ENCODE measurements at places on chromosomes 2 and 18.

GRCh38 chr2:129709956-129710598 is 269.4 kb upstream of the RAB6C start:
- no peak for DNase-seq

DNA sequence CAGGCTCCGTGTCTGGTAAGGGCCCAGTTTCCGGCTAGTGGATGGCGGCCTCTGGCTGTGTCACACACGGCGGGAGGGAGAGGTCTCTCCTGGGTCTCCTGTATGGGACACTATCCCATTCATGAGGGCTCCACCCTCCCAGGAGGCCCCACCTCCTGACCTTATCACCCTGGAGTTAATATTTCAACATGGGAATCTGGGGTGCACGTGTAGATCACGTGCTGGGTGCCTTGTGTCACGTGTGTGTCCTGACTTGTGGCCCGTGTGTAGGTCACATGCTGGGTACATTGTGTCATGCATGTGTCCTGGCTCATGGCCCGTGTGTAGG is 9.9 kb downstream of the NEU4 start:
- DNase-seq, result no peak

DNA sequence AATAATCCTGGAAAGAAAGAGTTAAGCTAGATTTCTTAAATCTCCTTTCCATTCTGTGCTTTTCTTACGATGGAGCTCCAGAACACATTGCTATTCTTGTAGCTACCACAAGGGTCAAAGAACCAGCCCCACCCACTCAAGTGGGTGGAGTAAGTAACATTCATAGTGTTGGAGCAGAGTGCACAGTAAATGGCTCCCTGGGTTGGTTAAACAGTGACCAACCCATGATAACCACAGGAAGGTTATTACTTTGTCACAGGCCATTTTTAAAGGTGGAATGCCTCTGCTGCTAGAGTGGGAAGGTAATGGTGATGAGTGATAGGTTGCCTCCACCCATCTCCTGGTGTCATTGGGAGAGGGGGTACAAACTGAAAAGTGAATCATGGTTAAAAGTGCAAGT is 13.9 kb downstream of the ARPC2 start:
- no peak for DNase-seq

DNA sequence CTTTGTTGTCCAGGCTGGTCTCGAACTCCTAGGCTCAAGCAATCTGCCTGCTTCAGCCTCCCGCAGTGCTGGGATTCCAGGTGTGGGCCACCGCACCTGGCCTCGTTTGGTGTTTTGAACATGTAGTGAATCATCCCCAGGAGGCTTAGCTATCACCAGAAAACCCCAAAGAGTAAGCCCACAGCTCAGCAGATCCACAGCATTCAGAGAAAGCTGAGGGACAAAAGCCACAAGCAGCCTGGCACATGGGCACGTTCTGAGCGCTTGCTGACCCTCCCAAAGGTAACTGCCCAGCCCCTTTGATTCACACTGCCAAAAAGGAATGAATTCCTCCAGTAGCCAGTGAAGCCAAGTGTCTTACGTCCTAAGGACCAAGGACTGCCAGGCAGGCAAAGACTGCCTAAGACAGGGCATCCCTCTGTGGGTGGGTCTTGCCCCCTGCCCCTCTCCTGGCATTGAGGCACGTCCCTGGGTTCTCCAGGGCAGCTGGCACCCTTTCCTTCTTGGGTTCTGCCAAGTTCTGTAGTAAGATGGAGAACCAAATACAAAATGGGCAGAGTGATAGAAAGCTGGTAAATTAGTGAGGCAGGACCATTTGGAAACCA is 31.7 kb downstream of the MBP start:
- DNase-seq, result no peak

DNA sequence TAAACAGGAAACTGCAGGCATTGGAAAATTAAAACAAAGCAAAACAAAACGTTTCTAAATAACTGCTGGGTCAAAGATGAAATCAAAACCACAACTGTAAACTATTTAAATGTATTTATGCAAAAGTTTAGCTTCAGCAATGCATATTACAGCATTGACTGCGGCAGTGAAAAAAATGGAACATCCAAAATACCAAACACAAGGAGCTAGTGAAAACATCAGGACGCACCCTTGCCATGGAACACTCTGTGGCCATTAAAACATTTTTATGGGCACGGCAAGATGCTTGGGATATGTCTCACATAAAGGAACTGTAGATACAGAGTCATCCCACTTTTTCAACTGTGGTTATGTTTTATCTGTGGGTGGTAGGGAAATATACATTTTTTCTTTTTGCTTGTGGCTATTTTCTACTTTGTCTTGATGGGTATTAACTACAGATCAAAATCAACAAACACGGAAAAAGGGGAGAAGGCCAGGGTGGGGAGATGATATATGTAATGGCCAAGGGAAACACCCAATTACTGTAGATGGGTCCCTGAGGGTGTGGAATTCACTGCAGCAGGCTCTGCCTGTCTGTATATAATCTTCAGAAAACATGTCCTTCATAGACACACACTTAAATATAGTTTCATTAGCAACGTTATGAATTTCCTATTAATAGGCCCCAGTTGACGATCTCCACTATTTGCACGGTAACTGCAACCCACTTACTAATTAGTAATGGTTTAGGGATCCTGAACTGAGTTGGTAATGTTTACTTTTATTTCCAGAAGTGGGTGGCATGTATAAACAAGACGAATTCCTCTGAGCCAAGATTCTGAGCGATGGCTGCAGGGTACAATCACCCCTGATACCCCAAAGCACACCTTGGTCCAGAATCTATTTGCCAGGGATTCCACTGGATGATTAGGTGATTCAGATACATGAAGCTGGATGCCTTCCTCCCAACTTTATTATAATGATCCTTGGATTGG is 110.5 kb downstream of the ACKR3 start:
- DNase-seq, result no peak

DNA sequence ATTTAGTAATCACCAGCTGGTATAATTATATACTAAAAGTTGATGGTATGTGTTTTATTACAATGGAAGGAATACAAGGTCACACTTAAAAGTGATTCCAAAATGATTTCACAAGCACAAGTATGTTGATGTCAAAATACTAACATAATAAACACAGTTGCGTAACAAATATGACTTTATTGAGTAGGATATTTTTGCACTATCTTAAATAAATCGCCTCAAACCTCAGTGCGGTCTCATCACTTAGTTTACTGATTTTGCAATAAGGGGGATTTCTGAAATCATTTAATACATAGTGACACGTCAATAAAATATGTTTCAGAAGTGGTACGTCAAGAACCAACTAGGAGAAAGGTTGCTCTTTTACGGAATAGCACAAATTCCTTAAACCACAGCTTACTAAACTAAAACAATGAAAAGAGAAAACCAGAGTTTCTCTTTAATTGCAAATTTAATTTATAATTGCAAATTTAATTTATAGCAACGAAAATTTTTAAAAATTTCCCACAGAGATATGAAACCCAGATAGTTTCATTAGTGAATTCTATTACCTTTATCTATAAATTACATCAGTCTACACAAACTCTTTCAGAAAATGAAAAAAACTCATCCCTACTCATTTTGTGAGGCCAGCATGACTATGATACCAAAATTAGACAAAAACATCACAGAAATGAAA is 304.0 kb upstream of the REG3G start:
- no peak for DNase-seq

DNA sequence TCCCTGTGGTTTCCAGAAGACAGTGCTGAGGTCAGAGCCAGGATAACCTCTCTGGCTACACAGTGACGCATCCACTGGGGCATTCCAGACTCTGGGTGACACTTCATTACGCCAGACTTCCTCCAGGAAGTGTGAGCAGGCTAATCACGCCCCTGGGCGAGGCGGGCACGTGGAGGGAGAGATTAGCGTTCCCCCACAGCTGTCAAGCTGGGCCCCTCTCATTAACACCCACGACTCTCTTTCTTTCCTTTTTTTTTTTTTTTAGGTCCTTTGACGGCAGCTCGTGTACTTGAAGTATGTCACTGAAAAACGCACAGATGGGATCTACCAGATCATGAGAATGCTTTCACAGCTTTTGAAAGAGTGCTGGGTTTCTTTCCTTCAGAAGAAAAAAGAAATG is 274.6 kb downstream of the AFF3 start:
- no peak for DNase-seq

DNA sequence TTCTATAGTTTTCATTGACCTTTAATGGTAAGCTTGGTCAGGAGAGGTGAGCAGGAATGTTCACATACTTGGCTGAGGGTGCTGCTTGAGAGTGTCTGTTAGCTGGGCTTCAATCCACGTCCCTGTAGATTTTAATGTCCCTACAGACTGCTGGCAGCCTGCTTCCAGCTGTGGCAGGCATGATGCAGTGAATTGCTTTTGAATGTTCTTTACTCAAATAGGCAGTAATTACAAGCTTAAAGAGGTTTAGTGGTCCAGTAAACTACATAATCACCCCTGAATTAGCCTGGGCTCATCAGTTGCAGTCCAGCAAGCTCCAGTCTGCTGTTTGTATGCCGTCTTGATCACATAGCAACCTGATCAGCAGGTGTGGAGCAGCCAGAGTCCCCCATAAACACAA is 102.1 kb downstream of the MEIS1 start:
- no peak for DNase-seq

DNA sequence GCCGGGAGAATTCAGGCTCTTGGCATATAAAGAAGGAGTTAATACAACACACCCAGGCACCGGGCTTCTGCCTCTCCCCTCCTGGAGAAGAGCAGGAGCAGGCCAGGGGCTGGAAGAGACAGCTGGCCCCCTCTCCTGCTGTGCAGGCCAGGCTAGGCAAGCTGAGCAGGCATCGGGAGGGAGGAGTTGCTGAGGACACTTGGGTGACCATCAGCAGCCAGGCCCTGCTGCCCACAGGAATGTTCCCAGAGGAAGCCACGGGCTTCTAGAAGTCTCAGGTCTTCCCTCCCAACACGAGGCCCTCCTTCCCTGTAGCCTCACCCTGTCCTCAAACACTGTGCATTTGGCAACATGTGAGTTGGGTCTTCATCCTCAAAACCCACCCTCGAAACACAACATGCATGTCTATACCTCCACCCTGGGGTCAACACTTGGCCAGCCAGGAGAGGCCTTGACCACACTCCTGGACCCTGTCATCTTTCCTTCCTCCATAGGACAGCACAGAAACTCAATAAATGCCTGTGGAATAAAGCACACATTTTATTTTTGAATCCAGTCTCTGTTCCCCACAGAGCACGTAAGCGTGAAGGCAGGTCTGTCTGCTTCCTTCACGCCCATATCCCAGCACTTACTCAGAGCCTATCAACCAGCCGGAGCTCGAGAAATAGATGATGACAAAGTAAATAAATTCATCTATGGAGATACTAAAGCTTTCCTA is 433.8 kb upstream of the ID2 start:
- no peak for DNase-seq

GRCh38 chr2:188512456-188512855 is 220.8 kb downstream of the GULP1 start:
- peak; percentile 51 for DNase-seq

- no peak for DNase-seq
Measured at GRCh38 chr2:37439131-37439642, 94.8 kb downstream of the QPCT start.

GRCh38 chr18:58316396-58317342 is 272.6 kb downstream of the NEDD4L start:
- no peak for DNase-seq

DNA sequence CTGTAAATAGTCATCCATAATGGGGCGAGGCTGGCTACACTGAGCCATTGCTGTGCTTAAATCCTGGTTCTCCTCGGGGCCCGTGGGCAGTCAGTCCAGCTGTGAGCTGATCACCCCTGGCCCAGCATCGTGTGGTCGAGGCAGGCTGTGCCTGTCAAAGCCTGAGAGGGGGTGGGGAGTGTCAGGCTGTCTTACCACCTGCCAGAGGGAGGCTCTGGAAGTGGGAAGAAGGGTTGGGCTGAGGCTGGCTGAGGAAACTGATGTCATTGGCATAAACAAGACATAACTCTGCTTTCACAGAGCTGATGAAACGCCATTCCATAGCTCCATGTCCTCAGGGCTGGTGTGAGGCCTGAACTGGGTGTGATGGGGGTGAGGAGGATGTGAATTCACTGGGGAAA is 49.7 kb downstream of the KLHL29 start:
- no peak for DNase-seq

DNA sequence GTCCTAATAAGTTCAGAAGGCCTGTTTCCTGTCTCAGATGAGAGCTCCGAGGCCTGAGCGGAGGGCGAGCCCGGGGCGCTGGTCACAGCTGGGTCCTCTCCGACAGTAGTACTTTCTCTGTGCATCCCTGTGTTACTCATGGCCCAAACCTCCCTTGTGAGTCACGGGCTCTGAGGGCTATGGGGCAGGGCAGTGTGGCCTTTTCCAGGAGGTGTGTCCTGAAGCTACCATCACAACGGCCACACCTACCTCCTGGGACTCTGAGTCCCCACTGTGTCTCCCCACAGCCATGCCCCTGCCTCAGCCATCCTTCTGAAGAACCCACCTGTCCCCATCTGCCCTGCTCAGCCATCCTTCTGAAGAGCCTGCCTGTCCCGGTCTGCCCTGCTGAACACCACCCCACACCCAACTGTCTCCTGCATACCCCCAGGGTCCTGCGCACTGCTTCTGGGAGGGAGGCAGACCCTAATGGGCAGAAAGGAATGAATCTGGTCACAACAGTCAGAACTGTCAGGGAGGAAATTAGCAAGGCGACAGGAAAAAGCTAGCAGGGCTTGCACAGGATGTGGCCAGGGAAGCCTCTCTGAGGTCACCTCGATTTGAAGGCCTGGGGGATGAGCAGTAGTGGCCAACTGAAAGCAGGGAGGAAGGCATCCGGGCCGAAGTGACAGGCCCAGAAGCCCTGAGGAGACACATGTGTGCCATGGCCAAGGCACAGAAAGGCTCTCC is 145.4 kb upstream of the RIOK3 start:
- no peak for DNase-seq

GRCh38 chr2:147589127-147589526 is 255.7 kb upstream of the ACVR2A start:
- DNase-seq, result no peak

DNA sequence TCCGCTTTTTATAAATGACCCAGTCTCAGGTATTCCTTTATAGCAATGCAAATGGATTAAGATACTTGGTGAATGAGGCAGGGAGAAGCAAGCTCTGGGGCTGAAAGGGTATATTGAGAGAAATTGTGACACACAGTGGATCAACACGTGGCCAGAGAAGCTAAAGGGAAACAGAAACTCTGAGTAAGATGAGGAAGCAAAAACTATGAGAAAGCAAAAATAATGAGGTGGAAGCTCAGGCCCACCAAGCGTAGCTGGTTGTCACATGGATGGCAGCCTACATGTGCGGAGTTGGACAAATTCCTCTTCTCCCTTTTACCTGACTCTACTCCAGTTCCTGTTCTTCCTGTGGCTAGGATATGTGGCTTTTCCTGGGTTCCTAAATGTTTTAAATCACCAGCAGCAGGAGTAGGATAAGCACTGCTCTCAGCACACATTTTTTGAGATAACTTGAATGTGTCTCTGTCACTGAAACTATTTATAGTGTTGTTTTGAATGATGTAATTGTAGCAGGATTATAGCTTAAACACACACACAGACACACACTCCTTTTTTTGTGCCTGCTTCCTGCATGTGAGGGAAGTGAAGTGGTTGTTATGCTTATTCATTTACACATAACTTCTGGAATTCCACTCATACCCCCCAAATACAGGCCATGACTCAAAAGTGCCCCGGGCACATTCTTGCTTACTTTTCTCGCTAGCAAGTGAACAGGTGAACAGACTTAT is 30.1 kb upstream of the EPC2 start:
- DNase-seq, result no peak

Measured in T47D (cell line).